H1 (cell line): ENCODE measurements at places on chromosomes 6 and 20. TPM values are rescaled to one million over a fixed set of nuclear protein-coding genes. Genes with fewer than 3 reads are reported as not detected.

Gene GLP1R
- polyA plus RNA-seq: 2.7 TPM in 2 replicates

Gene PCMTD2
- polyA plus RNA-seq: 21.4 and 24.6 TPM in 2 replicates

Gene DLK2
- polyA plus RNA-seq: 0.80 and 1.6 TPM in 2 replicates

Gene HLA-DQB1
- 5.2 and 5.5 TPM in 2 replicates for polyA plus RNA-seq

Gene NCOA3
- 6.7 and 7.9 TPM in 2 replicates for polyA plus RNA-seq

Gene CCN6
- polyA plus RNA-seq: not detected in 2 replicates

Gene C4B
- polyA plus RNA-seq: 0.74 and 1.7 TPM in 2 replicates

Gene FAM120B
- polyA plus RNA-seq: 4.2 and 5.1 TPM in 2 replicates

Gene RBM24
- 2.6 and 3.2 TPM in 2 replicates for polyA plus RNA-seq

Gene FAM83C
- not detected in 2 replicates for polyA plus RNA-seq

Gene CST7
- not detected in 2 replicates for polyA plus RNA-seq

Gene ATP6V1G2
- polyA plus RNA-seq: 5.1 and 5.7 TPM in 2 replicates

Gene TTK
- 6.3 and 11.9 TPM in 2 replicates for polyA plus RNA-seq

Gene FRK
- 0.06 and 0.11 TPM in 2 replicates for polyA plus RNA-seq

Gene POM121L2
- 0.05 TPM in 2 replicates for polyA plus RNA-seq

Gene TGM2
- 0.86 and 1.5 TPM in 2 replicates for polyA plus RNA-seq

Gene SIRPD
- not detected in 2 replicates for polyA plus RNA-seq

Gene TMEM217
- polyA plus RNA-seq: 0.27 and 1.1 TPM in 2 replicates

Gene TMC2
- polyA plus RNA-seq: 0.05 TPM in 1 of 2 replicates, not detected in the other

Gene NOX3
- not detected in 2 replicates for polyA plus RNA-seq

Gene LBP
- polyA plus RNA-seq: 0.44 and 0.60 TPM in 2 replicates

Gene FGD2
- polyA plus RNA-seq: 0.12 and 0.24 TPM in 2 replicates

Gene ZNF318
- polyA plus RNA-seq: 10.2 and 11.1 TPM in 2 replicates

Gene BPIFB2
- not detected in 2 replicates for polyA plus RNA-seq

Gene MAP7
- 13.5 and 15.0 TPM in 2 replicates for polyA plus RNA-seq

Gene KIF25
- 1.5 and 2.5 TPM in 2 replicates for polyA plus RNA-seq

Gene ENTPD6
- 57.3 and 70.6 TPM in 2 replicates for polyA plus RNA-seq

Gene TRAPPC3L
- polyA plus RNA-seq: not detected in 2 replicates

Gene POU5F1
- polyA plus RNA-seq: 2,437 and 2,958 TPM in 2 replicates

Gene CEBPB
- 7.1 and 13.1 TPM in 2 replicates for polyA plus RNA-seq

Gene ADRM1
- polyA plus RNA-seq: 214 and 260 TPM in 2 replicates

Gene MUC22
- 0.02 TPM in 1 of 2 replicates, not detected in the other for polyA plus RNA-seq

Gene SLC12A5
- polyA plus RNA-seq: 1.9 and 2.8 TPM in 2 replicates

Gene TMX4
- 1.8 and 2.1 TPM in 2 replicates for polyA plus RNA-seq

Gene TMEM200A
- 3.8 and 6.2 TPM in 2 replicates for polyA plus RNA-seq

Gene PLAGL2
- polyA plus RNA-seq: 20.6 and 26.7 TPM in 2 replicates
